ENCODE measurements at places on chromosomes 6 and 20. TPM values are rescaled to one million over a fixed set of nuclear protein-coding genes. Genes with fewer than 3 reads are reported as not detected.
A peak's percentile ranks its signal among the peaks of the same experiment; 100 is the strongest.

Gene APOM
- 1.6 TPM for total RNA-seq

Gene SAMD5
- 0.93 TPM for total RNA-seq

Gene SPATS1
- total RNA-seq: not detected

Gene PAK5
- 0.21 TPM for total RNA-seq

Gene IL22RA2
- total RNA-seq: not detected

Gene TINAG
- not detected for total RNA-seq

GRCh38 chr6:118859517-118860064 is 34.4 kb upstream of the ASF1A start:
- H3K36me3 ChIP-seq: no peaks in the 10 kb centered on the region
- no peak overlapping the region for H3K27ac ChIP-seq
- H3K4me3 ChIP-seq: no peak overlapping the region
- DNase-seq: peak; percentile 51
- H3K4me1 ChIP-seq: no peaks in the 10 kb centered on the region
- H3K27me3 ChIP-seq: no peaks in the 10 kb centered on the region

GRCh38 chr6:52511572-52512151 is 65.2 kb downstream of the TRAM2 start:
- DNase-seq: no peak
- H3K27me3 ChIP-seq: no peaks in the 10 kb centered on the region
- no peak overlapping the region for H3K4me3 ChIP-seq
- H3K36me3 ChIP-seq: peaks cover 45% of the 10 kb centered on the region

GRCh38 chr6:72939004-72939403 is 286.3 kb downstream of the KHDC1L start:
- H3K4me1 ChIP-seq: peaks cover 3% of the 10 kb centered on the region
- DNase-seq: no peak
- no peak overlapping the region for H3K4me3 ChIP-seq
- no peaks in the 10 kb centered on the region for H3K27me3 ChIP-seq

DNA sequence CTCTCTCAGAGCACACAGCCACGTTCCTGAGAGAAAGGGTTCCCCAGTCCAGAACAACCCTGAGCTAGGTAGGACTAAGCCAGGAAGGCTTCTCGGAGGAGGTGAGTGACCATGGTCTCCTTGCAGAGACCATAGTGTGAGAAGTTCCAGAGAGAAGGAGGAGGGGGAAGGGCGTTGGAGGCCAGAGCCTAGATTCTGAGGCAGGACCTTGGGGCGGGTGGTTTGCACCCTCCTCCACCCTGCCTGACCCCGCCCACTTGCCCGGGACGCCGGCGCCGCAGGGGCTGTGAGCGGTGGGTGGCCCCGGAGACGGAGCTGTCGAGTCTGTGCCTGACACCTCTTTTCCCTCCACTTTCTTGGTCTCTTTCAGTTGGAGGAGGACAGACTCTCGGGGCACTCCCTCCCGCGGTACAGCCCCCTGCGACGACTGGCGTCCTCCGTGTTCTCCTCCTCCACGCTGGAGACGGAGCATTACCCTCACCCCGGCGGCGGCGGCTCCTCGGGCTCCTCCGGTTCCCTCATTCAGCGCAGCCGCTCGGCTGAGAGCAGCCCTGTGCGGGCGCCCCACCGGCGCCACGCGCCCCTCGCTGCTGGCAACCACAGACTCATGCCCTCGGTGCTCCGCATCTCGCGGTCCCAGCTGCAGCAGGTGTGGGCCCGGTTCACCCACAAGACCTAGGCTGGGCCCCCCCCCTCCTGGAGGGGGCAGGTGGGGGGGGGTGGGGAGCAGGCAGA is 26.2 kb downstream of the TTBK1 start:
- H3K4me3 ChIP-seq: no peak overlapping the region
- H3K4me1 ChIP-seq: peaks cover 9% of the 10 kb centered on the region
- peak; percentile 68 for DNase-seq
- peaks cover 32% of the 10 kb centered on the region for H3K27me3 ChIP-seq
- no peak overlapping the region for H3K27ac ChIP-seq

- H3K4me3 ChIP-seq: no peak overlapping the region
- no peak for DNase-seq
- H3K27ac ChIP-seq: no peak overlapping the region
- H3K36me3 ChIP-seq: peaks cover 4% of the 10 kb centered on the region
Measured at GRCh38 chr20:62243906-62244515, 5.7 kb downstream of the OSBPL2 start.

DNA sequence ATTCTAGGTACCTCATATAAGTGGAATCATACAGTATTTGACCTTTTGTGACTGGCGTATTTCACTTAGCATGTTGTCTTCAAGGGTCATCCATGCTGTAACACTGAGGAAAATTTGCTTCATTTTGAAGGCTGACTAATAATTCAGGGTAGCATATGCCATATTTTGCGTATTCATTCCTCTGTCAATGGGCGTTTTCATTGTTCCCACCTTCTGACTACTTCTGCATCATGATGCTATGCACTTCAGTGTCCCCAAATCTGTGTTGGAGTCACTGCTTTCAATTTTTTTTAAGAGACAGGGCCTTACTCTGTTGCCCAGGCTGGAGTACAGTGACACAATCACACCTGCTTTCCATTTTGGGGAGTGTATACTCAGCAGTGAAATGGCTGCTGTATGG is 51.6 kb downstream of the SYNDIG1 start:
- H3K4me3 ChIP-seq: no peak overlapping the region
- no peak overlapping the region for H3K27ac ChIP-seq
- no peaks in the 10 kb centered on the region for H3K36me3 ChIP-seq
- no peaks in the 10 kb centered on the region for H3K27me3 ChIP-seq

GRCh38 chr6:131041814-131042213 is 21.2 kb downstream of the EPB41L2 start:
- no peaks in the 10 kb centered on the region for H3K4me1 ChIP-seq
- H3K4me3 ChIP-seq: no peak overlapping the region
- DNase-seq: no peak
- H3K27ac ChIP-seq: no peak overlapping the region

DNA sequence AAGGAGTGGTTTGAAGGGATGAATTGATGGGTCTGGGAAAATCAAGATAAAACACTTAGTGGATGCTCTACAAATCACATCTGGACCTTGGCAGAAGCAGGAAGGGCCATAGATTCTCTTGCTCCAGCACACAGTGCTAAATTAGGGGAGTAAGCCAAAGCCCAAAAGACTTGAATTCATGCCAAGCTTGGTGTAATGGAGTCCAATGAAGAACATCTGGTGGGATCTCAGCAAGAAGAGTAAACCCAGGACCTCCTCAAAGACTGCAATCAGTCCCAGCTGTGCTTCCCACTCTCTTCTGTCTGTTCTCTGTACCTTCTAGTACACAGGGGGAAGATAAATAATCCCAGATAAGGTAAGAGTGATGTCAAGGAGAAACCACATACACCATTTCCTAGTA is 683.4 kb downstream of the RNF144B start:
- no peak for DNase-seq
- H3K27me3 ChIP-seq: no peaks in the 10 kb centered on the region
- no peaks in the 10 kb centered on the region for H3K4me1 ChIP-seq

GRCh38 chr6:34601706-34602105 is 45.6 kb upstream of the SPDEF start:
- H3K27ac ChIP-seq: no peak overlapping the region
- peaks cover 11% of the 10 kb centered on the region for H3K36me3 ChIP-seq
- DNase-seq: peak; percentile 53
- H3K4me3 ChIP-seq: no peak overlapping the region
- peaks cover 13% of the 10 kb centered on the region for H3K4me1 ChIP-seq

GRCh38 chr20:258963-259362 is 1.4 kb downstream of the DEFB132 start:
- no peak overlapping the region for H3K4me3 ChIP-seq
- no peak overlapping the region for H3K27ac ChIP-seq
- no peaks in the 10 kb centered on the region for H3K4me1 ChIP-seq
- no peaks in the 10 kb centered on the region for H3K36me3 ChIP-seq

GRCh38 chr6:15021074-15021473 is 224.8 kb upstream of the JARID2 start:
- no peaks in the 10 kb centered on the region for H3K36me3 ChIP-seq
- no peak for DNase-seq
- H3K27ac ChIP-seq: no peak overlapping the region
- H3K27me3 ChIP-seq: no peaks in the 10 kb centered on the region

All from endodermal cell (in vitro differentiated cells).